GM10248 (cell line): ENCODE measurements at places on chromosomes 7 and 10.

DNA sequence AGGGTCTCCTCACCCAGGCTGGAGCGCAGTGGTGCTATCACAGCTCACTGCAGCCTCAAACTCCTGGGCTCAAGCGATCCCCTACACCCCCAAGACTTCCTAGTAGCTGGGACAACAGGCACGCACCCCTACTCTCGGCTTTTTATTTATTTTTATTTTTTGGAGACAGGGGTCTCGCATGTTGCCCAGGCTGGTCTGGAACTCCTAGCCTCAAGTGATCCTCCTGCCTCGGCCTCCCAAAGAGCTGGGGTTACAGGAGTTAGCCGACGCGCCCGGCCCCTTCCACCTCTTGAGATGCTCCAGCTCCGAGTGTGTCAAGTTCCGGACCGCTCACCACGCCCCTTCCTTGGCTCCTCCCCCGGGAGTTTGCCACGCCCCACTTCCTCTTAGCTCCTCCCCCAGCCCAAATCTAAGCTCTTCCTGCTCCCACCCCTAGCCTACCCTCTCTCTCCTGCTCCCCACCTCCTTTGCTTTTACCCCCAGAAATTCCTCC, 6.3 kb downstream of the NAT16 start:
- DNase-seq: peak; percentile 86

GRCh38 chr7:148192491-148192890, 398.1 kb upstream of the C7orf33 start:
- DNase-seq: no peak

- DNase-seq: no peak
These were observed 1.3 kb downstream of the INSYN2A start for GRCh38 chr10:127195041-127195506.

DNA sequence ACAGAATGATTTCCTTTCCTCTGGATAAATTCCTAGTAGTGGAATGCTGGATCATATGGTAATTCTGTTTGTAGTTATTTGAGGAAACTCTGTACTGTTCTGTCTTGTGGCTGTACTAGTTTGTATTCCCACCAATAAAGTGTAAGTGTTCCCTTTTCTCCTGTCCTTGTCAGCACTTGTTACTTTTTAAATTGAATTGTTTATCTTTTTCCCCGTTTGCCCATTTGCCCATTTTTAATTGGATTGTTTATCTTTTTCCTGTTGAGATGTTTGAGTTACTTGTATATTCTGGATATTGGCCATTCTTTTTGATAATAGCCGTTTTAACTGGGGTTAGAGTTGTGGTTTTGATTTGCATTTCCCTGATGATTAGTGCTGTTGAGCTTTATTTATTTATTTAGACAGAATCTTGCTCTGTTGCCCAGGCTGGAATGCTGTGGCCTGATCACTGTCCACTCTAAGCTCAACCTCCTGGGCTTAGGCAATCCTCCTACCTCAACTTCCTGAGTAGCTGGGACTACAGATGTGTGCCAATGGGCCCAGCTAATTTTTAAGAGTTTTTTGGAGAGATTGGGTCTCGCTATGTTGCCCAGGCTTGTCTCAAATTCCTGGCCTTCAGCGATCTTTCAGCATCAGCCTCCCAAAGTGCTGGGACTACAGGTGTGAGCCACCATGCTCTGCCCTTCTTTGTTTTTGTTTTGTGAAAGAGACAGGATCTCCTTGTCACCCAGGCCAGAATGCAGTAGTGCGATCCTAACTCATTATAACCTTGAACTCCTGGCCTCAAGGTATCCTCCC, 23.0 kb downstream of the BMPR1A start:
- DNase-seq: no peak

GRCh38 chr7:130095812-130096211, 25.5 kb downstream of the KLHDC10 start:
- DNase-seq: no peak

GRCh38 chr10:65950075-65950474, 975.8 kb upstream of the LRRTM3 start:
- no peak for DNase-seq

GRCh38 chr7:123598657-123599056, 3.0 kb upstream of the ASB15 start:
- no peak for DNase-seq

DNA sequence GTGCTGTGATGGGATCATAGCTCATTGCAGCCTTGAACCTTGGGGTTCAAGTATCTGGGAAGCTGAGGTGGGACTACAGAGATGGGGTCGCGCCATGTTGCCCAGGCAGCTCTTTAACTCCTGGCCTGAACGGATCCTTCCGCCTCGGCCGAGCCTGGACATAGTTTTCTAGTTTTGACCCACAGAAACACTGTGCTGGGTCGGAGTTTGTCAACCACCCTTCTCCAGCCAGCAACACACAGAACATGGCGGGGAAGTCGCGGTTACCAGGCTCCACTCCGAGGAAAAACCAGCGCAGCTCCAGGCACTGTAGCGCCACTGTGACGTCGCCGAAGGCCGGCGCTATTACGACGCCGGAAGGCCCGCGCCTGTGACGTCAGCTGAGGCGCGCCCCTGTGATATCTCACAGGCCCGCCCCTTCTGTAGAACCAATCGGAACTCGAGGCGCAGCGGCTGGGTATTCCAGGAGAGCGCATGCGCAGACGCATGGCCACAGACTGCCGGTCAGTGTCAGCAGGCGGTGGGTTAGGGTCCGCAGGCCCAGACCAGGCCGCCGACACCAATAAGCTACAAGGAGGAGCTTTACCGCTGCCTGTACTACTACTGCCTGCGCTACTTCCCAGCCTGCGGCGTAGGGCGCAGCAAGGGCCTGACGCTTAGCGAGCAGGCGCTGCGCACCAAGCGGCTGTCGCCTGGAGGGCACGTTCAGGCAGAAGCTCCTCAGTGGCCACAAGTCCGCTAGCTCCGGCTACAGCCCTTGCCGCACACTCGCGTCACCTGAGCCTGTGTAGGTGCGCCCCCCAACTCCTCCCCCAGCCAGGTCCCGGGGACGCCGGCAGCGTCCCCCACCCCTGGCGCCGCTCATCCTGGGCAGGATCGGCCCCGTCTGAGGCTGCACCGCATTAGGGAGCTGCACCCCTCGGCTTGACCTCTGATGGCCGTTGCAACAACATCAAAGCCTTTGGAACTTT, 135.2 kb upstream of the KCTD7 start:
- peak; percentile 98 for DNase-seq

GRCh38 chr10:48332871-48333216, 26.4 kb downstream of the MAPK8 start:
- DNase-seq: no peak

- no peak for DNase-seq
These were observed 5.0 kb downstream of the LDB3 start for GRCh38 chr10:86673216-86673826.

DNA sequence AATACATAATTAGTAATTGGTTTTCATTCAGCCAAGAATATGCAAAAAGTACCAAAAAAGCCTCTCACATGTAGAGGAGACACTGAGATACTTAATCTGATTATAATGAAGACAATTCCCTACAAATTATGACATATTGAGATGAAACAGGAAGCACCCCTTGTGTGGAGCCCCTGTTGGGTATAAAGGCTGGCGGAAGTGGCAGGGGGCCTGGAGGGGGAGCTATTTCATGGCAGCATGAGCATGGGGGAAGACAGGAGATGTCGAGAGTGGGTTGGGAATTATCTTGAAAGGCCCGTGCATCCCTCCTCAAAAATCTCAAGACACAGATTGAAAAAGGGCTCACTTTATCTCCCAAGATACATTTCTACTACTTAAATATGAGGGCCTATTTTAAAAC, 96.9 kb downstream of the PIP4K2A start:
- DNase-seq: no peak

GRCh38 chr7:117134889-117135552, 181.7 kb downstream of the ST7 start:
- DNase-seq: no peak

- DNase-seq: no peak
These were observed 114.0 kb upstream of the LYZL2 start for GRCh38 chr10:30743586-30743985.

DNA sequence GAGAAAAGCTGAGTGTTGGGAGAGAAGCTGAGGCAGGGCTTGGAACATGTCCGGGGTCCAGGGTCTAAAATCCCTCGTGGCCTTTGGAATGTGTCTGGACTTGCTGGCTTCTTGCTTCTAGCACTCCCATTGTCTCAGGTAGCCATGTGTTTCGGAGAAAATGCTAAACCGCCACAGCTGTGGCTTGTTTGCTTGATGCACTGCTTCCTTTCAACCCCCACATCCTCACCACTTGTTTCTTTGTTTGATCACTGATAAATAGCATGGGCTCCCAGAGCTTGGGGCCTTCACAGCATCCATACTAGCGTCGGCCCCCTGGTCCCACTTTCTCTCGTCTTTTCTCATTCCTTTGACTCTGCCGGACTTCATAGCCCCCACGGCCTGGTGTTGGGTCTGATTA, 102.7 kb downstream of the ANKRD26 start:
- DNase-seq: no peak

DNA sequence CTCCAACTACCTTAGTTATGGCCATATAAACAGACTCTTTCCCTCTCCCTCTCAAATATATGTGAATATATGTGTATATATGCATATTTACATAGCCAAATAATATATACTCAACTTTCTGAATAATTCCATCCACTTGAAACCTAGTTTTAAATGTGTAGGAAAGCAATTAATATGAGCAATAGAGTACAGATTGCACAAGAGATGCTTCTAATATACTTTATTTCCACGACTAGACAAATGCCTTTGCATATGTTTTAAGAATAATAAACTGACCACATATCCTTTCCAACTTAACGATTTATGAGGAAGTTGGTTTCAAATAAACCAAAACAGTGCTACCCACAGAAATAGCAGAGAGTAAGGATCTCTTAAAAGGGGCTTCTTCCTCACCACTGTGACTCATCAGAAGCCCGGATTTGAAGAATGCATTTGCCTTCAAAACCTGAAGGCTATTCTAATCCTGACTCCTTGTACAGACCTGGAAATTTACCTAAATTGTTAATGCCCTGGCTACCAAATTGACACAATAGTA, 266.3 kb downstream of the AHR start:
- no peak for DNase-seq

DNA sequence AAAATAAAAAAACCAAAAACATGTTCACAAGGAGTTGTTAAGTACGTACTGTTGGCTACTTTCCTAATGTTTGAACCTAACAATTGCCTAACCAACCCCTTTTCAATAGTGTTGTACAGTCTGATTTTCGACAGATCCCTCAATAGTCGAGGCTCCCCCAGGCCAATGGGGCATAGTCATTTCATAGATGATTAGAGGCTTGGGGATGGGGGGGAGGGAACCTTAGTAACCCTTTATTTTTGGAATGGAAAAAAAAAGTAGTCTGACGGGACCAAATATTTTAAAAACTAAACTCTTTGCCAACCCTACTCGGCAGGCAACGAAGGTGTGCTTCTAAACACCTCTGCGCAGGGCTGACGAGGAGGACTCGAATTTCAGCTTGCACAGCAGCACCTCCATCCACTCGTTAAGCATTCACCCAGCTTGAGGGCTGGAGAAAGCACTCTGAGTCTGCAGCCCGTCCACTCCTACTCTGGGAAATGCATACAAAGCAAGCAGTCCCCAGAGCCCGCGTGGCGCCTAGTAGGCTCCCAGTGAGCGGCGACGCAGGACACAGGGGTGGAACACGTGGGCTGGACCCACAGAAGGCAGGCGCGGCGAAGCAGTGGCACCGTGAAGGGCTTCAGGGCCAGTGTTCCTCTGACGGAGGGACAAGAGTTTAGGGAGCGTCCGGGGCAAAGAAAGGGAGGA, 899 bp downstream of the PUS7 start:
- peak; percentile 58 for DNase-seq

DNA sequence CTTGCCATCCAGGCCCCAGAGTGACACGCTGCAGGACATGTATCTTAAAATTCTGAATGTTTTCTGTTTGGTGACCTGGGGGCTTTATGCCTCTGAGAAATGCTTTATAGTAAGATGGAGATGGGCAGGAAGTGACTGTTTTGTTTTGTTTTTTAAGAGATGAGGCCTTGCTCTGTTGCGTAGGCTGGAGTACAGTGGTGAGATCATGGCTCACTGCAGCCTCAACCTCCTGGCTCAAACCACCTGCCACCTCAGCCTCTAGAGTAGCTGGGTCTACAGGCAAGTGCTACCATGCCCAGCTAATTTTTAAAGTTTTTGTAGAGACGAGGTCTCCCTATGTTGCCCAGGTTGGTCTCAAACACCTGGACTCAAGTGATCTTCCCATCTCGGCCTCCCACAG, 20.6 kb downstream of the ZNF777 start:
- DNase-seq: no peak

- DNase-seq: peak; percentile 85
These were observed 106.4 kb downstream of the ZRANB1 start for GRCh38 chr10:125048094-125048864.

DNA sequence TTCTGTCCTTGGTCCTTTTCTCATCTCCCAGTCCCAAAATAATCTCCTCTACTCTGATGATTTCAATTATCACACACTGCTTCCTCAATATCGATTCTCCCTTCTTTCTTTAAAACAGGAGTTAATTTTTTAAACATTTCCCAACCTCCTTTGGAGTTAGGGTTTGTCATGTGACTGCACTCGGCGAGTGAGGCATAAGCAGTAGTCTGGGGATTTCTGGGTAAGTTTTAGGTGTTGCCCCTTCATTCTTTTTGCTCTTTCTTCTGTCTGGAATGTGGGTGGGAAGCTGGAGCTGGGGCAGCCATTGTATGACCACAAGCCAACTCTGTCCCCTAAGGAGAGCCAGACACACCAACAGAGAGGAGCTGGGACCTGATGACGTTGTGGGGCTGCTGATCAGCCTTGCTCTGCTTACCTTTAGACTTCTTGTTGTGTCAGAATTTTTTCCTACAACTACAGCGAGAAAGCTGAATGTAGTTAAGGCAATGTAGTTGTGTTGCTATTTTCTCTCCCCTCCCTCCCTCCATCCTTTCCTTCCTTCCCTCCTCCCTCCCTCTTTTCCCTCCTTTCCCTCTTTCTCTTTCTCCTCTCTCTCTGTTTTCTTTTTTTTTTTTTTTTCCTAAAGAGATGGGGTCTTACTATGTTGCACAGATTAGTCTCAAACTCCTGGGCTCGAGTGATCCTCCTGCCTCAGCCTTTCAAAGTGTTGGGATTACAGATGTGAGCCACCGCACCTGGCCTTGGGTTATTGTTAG, 6.5 kb upstream of the TSPAN14 start:
- no peak for DNase-seq

- peak; percentile 52 for DNase-seq
These were observed 51.3 kb upstream of the GPR26 start for GRCh38 chr10:123614888-123615287.

- no peak for DNase-seq
These were observed 32.1 kb downstream of the ASB4 start for GRCh38 chr7:95517870-95518269.

DNA sequence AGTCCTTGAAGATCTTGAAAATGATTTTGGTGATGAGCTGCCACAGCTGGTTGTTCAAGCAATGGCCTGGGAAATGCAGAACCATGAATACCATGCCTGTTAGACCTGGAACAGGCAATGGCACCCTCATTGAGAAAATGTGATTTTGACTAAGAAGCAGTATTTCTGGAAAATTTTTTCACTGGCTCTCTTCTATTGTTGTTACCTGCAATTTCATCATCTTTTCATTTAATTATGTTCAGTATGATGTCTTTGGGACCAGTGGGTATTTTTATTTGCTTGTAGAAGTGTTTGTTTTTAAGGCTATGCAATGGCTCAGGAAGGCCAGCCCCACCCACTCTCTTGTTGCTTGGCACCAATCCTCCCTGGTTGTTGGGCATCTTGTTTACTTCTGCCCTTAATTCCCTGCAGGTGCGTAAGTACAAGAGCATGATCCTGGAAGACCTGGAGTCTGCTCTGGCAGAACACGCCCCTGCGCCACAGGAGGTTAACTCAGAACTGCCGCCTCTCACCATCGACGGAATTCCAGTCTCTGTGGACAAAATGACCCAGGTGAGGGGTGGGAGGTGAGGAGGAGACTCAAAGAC, 78.6 kb downstream of the NRF1 start:
- DNase-seq: no peak

GRCh38 chr10:91774571-91774970, 23.7 kb upstream of the TNKS2 start:
- DNase-seq: no peak
